ENCODE measurements at places on chromosomes 11 and 22.

- no peak for DNase-seq
Observed at GRCh38 chr11:117160826-117161225, 16.7 kb downstream of the PAFAH1B2 start.

DNA sequence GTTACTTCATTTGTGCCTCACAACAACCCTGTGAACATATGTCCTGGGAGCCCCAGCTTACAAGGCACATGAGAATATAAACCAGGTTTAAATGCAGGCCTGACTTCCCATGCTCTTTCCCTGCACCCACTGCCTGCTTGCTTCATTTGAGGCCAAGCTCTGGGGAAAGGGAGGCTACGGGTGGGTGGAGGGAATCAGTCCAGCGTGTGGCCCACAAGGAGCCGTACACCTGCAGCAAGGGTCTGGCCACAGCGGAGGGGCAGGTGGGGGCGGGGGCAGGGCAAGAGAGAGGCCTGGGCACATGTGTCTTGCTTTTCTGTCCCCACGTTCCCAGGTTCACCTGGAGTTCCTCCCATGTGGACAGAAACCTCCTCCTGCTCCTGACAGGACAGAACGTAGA is 26.2 kb downstream of the FAM83F start:
- DNase-seq = no peak

DNA sequence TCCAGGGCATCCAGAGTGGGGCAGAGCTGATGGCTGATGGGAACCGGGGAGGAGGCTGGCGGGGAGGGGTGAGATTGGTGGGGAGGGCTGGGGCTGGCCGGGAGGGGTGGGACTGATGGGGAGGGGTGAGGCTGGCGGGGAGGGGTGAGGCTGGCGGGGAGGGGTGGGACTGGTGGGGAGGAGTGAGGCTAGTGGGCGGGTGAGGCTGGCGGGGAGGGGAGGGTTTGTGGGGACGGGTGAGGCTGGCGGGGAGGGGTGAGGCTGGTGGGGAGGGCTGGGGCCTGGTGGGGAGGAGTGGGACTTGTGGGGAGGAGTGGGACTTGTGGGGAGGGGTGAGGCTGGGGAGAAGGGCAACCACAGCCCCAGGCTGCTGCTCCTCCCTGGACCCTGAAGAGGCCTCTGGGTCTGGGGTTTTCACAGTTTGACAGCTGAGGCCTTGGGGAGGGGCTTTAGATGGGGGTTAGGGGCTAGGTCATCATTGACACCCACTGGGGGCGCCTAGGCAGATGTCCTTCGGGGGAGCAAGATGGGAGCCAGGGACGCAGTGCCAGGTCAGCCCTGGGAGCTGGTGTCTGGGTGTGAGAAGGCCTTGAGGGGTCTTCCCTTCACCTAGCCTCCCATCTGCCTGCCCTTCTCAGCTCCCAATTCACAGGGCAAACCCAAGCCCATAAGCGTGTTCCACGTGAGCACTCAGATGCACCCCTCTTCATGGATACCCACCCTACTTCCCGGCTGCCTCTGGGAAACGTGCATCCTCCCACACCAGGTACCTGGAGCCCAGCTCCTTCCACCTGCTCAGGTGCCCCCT is 26.7 kb downstream of the PARVG start:
- DNase-seq = no peak

GRCh38 chr11:112085822-112086421 is 634 bp downstream of the TIMM8B start:
- peak; percentile 37 for DNase-seq

DNA sequence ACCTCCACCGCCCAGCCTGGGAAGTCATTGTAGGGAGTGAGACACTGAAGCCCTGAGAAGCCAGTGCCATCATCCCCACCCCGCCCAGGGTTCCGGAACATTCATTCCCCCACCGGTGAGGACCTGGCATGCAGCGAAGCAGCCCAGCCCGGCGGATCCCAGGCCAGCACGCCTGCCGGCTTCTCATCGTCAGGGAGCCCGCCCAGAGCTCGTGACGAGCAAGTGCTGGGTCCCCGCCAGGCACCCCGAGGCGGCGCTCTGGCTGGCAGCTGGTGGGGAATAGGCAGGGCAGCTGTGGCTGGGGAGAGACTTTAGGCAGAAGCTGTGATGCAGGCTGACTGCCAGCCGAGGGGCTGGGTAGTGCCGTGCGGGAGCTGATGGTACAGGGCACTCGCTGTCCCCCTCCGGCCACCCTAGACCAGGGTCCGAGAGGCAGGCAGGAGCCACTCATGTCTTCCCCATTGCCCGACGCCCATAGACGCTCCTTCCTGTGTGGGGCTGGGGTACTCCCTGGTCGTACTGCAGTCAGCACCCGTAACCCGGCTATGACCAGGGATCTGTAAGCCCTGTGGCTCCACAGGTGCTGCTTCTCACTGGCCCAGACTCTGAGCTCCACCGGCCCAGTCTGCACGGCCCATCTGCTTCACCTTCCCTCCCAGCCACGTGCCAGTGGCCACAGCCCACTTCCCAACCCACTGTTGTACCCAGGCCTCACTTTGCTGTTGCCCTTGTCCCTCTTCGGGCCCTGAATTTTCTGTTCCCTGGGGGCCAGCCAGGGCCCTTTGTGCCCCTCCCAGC is 24.5 kb upstream of the CABP7 start:
- DNase-seq = no peak

DNA sequence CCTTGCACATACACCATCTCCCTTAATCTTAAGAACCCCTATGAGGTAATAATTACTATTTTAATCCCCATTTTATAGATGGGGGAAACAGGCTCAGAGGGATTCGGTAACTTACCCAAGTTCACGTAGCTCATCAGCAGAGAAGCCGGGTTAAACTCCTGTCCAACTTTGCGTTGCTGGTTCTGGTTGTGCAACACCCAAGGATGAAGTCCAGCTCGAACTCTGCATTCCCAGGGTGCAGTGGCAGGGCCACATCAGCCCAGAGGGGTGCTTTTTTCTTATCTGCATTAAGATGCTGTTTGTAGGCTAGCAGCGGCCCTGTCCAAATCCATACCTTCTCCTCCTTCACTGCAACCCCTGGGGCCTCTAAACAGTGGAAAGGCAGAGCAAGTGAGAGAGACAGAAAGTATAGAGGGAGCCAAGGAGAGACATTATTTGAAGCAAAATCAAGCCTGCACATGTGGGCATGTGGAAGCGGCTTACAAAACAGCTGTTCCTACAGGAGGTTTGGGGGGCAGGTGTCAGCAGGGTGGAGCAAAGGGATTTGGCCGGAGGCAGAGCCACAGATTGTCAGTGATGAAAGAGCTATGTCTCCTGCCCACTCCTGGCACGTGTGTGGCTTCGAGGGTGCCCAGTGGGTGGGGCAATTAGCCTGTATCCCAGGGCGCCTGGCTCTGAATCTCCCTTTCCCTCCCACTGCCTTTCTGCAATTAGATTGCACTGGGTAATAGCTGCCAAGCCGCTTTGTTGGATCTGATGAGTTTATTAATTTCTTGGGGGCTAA is 129.5 kb upstream of the TBCEL start:
- no peak for DNase-seq

DNA sequence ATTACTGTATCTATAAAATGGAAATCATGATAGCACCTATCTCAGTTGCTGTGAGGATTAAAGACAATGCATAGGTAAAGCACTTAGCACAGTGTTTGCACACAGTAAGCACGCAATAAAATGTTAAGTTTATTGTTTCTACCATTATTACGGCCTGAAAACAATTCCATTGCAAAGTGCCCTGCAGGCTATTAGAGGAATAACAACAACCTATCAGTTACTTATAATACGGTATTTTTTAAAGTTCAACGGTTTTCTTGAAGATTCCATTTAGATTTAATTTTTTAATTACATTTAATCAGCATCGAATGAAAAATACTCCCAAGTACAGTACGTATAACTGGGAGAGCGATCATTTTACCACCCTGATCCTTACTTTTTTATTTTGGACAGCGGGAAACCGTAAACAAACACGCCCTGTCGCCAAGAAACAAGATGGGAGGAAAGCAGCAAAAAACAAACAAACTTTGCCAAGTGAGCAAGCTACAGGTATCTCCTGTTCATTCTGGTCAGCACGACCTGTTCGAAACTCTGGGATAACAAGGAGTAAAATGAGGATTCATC is 893 bp downstream of the SLC36A4 start:
- DNase-seq = no peak

DNA sequence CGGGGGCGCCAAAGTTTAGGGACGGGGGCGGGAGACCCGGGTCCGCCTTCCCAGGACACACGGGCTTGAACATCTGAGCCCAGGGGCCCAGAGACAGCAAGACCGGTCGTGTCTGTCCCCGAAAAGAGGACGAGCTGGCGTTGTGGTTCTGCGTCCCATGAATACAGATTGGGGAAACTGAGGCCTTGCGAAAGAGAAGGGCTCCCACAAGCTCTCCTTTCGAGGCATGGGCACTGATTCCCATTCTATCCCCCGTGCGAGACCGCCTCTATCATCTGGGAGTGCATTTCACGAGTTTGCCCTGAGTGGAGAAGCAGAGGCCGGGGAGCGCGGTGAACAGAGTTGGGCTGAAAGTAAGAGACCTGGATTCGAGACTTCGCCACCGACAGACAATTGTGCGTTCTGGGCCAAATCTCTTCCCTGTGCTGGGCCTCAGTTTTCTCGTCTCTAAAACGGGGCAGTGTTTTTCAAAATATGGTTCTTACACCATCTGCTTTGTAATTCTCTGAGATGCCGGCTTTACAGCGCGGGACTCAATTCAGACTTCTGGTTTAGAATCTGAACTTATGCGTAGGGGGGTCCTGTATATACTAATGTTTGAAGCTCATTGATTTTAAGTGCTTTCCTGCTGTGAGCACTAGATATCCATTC is 471 bp downstream of the RNF185 start:
- DNase-seq = peak; percentile 19

All from stimulated activated naive CD8-positive, alpha-beta T cell treated with anti-CD3 and anti-CD28 coated beads, Interleukin-15, Interleukin-2, amounts not matched to agents 100 U/mL and 50 U/mL, for 24 hours (primary cell).